ENCODE measurements at places on chromosomes 2 and 18. TPM values are rescaled to one million over a fixed set of nuclear protein-coding genes. Genes with fewer than 3 reads are reported as not detected.
A peak's percentile ranks its signal among the peaks of the same experiment; 100 is the strongest.

- peak; percentile 99 for DNase-seq
Measured at GRCh38 chr2:152200565-152201465, 25.3 kb upstream of the STAM2 start.

DNA sequence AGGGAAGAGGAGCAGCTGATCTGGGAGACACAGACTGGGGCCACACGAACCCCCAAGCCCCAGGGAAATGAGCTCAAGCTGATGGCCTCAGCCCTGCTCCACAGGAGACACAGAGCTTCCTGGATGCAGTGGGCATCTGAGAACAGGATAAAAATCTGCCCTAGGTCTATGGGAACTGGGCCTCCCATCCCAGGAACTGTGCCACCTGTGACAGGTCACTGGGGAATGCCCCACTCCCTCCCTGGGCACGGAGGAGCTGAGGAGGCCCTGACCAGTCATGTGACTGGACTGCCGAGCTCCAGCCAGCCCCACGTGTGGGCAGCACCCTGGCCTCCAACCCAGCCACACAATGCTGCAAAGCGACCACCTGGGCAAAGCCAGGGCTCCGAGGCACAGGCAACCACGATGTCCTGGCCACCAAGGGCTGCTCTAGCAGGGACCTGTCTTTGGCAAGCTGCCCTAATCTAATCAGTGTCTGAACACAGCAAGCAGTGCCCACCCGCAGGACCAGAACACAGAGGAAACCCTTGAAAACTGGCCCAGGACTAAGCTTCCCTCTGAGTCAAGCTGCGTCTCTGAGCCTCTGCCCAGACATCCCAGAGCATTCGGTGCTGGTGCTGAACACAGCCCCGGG, 57.8 kb upstream of the ID2 start:
- DNase-seq, result no peak

DNA sequence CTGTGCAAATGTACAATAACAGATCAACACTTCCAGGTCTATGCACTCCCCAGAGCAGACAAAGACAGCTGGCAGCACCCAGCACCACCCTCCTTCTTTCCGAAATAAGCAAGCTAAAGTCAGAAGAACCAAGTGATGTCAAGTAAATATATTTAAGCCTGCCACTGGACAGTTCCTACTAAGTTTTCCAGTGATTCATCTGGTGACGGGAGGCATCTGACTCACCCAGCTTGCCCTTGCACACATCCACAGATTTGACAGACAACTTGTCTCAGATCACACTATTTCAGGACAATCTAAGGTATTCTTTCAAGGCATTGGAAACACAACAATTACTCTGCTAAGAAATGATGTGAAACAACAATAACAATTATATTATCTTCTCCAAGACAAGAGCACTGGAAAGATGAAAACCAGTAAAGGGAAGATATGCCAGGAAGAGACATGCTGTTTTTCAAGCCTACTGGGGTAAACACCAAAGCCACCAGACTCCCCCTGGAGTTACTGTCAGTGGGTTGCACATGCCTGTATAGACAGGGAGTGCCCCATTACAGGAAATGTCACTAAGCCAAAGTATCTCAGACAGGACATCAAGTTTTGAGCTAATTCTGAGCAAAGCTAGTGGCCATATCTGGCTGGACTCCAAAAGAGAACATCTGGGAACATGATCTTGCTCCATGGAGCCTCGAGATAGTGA, 287.9 kb upstream of the KLHL29 start:
- DNase-seq, result no peak

GRCh38 chr18:36697905-36698304, 130.9 kb downstream of the TPGS2 start:
- DNase-seq, result peak; percentile 94

DNA sequence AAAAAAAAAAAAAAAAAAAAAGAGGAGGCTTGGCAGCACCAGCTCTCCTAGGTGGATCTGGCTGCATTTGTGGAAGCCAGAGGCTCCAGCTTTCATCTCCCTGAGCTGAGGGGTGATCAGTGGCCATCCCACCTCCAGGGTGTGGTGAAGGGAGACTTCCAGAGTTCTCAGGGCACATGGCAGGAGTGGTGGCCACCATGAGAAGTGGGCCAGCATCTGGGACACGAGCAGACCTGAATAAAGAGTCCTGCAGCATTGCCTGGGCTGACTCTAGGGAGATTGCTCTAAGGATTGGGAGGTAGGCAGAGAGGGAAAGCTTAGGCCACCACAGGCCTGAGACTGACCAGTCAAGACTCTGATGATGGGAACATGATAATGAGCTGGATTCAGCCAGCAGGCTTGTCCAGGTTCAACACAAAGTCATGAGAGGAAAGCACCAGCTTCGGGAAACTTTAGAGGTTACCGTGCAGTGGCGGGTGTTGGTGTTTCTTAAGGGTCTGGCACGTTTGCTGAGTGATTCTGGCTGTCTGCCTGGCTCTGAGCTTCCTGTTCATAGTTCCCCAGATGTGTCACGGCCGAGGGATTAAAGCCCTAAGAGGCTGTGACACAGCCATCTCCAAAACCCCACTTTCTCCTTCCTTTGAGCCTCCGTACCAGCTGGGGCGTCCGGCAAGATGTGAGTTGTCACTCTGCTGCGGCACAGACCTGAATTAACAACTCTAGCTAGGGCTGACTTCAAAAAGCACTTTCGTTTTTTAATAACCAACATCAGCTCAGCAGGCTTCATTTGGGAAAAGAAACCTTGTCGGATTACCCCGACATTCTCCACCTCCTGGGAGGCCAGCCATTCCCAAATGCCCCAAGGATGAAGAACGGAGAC, 38.3 kb upstream of the IL1R1 start:
- DNase-seq, result peak; percentile 98

GRCh38 chr2:78109272-78109671, 587.1 kb upstream of the LRRTM4 start:
- no peak for DNase-seq

GRCh38 chr2:136108463-136108862, 9.5 kb downstream of the CXCR4 start:
- no peak for DNase-seq

- no peak for DNase-seq
Measured at GRCh38 chr2:191325651-191326365, 80.6 kb downstream of the MYO1B start.

DNA sequence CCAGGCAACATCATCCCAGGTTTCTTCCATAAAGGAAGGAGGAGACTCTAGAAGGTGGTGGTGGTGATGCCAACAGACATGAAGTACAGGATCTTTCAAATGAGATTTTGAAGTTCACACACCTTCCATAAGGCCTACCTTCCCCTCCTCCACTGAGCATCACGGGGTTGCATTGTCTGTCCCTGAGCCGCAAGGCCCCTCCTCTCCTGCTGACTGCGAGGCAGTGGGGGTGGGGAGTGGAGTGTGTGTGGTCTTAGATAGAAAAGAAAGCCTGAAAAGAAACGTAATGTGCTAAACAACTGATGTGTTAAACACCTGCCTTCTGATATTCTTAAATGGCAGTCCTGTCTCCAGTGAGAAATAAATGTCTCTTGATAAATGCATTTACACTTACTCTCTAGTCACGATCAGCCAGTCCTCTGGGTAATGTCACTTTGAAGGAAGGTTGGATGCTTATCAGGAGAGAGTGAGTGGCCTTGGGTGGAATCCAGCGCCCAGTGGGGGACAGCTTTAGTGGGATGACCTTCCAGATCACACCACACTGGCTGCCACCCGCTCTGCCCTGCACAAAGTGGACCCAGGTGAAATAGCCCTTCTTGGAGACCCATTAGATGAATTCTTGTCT, 5.5 kb upstream of the SCYGR5 start:
- no peak for DNase-seq

- no peak for DNase-seq
Measured at GRCh38 chr2:204205538-204205937, 269.0 kb downstream of the ICOS start.

GRCh38 chr2:119837759-119838158, 78.0 kb downstream of the PTPN4 start:
- DNase-seq, result no peak

DNA sequence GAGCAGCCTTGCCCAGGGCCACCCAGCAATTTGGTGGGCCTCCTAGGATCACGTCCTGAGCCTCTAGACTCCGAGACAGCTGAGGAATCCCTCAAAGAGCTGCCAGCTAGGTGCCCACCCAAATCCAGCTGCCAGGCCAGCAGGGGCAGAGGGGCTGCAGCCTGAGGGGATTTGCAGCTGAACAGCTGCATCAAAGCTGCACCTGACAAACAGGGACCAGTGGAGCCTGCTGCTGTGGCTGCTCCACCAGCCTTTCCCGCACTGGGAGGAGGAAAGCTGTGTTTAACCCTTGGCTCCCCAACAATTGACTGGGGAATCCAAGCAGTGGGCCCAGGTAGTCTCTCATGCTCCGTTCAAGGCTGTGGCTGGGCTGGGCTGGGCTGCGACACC, 8.2 kb downstream of the ADRA2B start:
- DNase-seq, result no peak

DNA sequence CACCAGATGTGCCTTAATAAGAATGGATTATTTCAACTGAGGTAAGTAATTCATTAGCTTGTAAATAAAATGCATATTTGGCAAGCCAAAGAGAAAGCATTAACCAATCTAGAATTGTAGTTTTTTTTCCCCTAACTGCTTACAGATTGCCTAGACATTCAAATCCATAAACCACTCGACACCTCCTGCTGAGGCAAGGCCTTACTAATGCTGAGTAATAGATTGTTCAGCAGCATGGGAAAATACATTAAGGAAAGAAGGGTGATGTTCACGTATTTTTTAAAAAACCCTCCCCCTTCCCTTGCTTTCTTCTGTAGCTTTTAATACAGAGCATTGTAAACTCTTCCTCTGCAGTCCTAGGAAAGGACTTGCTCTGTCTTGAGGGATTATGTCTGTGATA, 17.0 kb upstream of the LINC00305 start:
- DNase-seq, result peak; percentile 73

- no peak for DNase-seq
Measured at GRCh38 chr2:177359836-177360595, 32.6 kb upstream of the AGPS start.

DNA sequence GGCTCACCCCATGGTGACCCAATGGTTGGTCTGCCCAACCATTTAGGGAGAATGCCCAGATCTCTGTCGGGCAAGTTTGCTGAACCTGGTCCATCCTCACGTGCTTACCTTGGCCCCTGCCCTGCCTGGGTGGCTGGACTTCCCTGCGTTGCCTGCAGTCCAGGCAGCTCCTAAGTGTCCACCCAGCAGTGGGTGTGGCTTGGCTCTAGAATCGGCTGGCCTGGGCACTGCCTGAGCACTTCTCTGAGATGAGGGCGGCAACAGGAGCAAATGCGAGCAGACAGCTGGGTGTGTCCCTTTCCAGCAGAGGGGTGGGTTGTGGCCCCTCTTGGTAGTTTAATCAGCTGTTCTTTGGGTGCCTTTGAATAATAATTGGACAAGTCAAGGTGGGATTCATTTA, 11.3 kb downstream of the PCARE start:
- DNase-seq, result no peak

DNA sequence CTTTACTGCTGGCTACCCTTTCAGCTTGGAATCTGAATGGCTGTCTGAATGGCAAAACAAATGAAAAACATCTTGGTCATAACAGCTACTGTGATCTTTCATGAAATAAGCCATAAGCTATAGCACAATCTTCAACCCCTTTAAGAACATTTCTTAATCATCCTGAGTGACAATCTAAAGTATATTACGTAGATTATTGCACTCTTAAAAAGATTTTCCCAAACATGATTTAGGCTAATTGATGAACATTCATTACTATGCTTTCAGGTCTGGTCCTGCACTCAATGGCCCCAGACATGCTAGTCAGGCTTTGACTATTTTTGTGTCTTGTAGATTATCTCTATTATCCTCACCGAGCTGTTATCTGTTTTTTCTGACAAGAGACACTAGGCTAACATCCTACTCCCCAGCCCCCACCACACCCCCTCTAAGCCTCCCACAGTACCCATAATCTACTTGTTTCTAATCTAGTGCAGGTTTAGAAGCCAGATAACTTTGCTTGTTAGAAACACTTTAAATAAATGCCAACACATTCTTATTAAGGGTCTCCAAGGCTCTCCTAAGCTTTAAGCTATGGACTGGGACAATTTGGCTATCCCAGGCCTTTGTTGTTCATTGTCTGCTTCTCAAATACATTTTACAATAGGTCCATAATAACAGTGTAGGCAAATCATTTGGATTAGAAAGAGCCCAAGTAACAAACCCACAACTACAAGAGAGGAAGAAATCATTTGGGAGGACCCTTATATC, 4.2 kb downstream of the SMAD2 start:
- DNase-seq, result no peak

DNA sequence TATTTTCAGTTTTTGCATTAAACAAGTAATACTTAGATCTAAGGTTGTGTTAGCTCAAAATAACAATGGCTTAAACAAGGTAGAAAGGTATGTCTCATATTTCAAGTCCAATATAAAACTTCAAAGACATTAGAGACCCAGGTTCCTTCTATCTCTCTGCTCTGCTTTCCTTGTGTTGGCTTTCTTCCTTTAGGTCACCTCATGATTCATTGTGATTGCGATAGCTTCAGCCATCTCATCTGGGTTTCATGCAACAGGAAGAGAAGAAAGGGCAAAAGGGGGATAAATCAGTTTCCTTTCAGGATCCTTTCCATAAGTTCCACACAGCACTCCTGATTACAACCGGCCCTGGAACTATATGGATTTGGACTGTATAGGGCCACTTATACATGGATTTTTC, 16.0 kb upstream of the TBR1 start:
- DNase-seq, result peak; percentile 48

DNA sequence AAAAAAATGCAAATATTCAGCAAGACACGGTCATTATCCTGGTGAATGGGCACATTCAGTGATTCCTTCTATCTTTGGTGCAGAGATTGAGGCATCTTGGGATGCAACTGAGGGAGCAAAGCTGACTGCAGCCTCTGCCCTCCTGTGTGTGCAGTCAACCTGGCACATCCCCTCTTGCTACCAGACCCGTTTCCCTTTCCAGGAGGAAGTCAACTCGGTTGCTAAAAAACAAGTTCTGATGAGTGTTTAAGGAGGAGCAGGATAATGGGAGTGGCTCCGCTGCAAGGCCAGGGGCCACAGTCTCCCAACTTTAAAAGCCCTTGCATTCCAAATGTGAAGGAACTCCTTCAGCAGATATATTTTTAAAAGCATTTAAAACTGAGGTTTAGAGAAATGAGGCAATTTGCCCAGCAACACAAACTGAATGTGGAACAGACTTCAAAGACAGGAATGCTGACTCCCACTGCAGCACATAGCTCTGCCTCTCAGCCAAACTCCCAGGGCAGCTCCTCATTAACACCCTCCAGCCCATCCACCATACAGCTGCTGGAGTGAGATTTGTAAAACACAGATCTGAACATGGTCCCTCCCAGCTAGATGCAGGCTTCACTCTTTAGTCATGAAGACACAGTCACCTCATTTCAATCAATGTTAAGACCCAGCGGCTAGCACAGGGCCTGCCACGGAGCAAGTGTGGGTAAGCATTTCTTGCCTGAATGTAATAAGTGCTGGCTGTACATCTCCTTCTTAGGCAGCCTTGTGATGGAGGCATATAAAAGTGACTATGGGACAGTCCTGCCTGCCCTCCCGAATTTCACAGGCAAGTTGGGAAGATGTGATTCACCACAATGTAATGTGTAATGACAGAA, 54.3 kb downstream of the VSNL1 start:
- DNase-seq, result peak; percentile 71

- DNase-seq, result peak; percentile 88
Measured at GRCh38 chr2:197708331-197708730, 3.2 kb downstream of the MARS2 start.

GALNT14 gene
- polyA plus RNA-seq, result 3.2 TPM

NT5C1B gene
- polyA plus RNA-seq, result 0.88 TPM

ASXL3 gene
- not detected for polyA plus RNA-seq

SERPINB12 gene
- not detected for polyA plus RNA-seq

EGR4 gene
- polyA plus RNA-seq, result 0.08 TPM

LDLRAD4 gene
- polyA plus RNA-seq, result not detected

Data from GM23248 (cell line).